Activated CD4-positive, alpha-beta T cell treated with anti-CD3 and anti-CD28 coated beads for 24 hours (primary cell): ENCODE measurements at places on chromosomes 4 and X.

- no peak for DNase-seq
Observed at GRCh38 chr4:126916049-126916625, 716.6 kb upstream of the INTU start.

DNA sequence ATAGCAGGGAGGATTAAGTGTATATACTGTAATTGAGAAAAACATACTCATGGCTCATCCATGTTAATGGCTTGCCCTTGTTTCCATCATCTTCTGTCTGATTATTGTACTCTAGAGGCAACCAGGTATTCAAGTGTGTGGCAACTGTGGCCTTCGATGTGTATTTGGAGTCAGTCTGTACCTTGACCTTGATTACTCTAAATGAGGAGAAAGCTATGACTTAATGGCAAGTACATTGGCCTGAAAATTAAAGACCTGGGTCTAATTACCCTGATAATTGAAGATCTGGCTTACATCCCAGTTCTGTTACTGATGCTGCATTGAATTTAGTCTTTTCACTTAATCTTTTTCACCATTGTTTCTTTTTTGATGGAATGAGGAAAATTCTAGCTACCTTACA is 409.2 kb downstream of the CCSER1 start:
- no peak for DNase-seq

GRCh38 chr4:6198768-6199421 is 1.5 kb downstream of the JAKMIP1 start:
- DNase-seq: no peak

DNA sequence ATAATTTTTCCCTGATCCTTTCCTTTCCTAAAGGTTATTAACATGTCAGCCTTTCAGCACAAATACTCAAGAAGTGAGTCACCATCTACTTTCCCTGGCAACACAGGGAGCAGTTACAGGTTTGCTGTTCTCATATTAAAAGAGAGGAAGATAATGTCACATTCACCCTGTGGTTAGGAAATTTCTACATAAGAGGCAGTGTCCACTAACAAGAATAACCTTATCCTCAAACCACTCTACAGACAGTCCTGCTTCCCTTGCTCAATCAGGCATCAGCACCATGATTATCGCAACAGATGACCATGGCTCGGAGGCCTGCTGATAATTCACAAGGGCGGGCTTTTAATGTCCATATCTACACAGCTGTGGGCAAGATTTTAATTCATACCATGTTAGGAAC is 30.9 kb downstream of the RNF150 start:
- no peak for DNase-seq

DNA sequence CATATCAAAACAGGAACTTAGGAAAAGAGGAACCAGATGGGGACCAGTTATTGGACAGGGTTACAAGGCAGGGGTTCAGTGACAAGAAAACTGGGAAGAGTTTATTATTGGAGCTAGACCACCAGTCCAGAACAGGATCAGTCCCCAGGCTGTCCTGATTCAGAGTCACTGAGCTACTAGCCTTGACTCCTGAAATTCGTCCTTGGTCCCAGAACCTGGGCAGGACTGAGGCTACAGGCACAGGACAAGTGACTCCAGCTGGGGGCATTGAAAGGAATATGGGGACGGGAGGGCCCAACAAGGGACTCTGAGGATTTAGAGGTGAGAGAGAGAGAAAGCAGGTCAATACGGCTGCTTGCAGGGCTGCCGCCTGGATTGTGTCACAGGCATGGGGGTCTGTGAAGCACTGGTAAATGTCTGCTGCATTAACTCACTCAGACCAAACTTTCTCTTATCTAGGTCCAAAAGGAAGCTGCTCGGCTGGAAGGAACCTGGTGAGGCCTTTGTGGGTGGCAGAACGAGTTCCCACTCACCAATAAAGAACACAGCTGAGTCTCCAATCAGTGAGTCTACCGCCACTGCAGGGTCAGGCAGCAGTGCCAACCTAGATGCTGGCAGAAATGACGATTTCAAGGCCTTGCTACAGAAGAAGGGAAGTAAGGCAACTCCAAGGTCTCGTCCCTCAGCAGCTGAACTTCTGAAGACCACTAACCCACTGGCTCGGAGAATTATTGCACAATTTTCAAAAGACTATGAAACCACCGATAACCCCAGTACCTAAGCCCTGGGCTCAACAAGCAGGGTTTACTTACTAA is 11.3 kb upstream of the RTL5 start:
- DNase-seq: no peak

- no peak for DNase-seq
Observed at GRCh38 chr4:168057412-168057811, 34.9 kb upstream of the ANXA10 start.

DNA sequence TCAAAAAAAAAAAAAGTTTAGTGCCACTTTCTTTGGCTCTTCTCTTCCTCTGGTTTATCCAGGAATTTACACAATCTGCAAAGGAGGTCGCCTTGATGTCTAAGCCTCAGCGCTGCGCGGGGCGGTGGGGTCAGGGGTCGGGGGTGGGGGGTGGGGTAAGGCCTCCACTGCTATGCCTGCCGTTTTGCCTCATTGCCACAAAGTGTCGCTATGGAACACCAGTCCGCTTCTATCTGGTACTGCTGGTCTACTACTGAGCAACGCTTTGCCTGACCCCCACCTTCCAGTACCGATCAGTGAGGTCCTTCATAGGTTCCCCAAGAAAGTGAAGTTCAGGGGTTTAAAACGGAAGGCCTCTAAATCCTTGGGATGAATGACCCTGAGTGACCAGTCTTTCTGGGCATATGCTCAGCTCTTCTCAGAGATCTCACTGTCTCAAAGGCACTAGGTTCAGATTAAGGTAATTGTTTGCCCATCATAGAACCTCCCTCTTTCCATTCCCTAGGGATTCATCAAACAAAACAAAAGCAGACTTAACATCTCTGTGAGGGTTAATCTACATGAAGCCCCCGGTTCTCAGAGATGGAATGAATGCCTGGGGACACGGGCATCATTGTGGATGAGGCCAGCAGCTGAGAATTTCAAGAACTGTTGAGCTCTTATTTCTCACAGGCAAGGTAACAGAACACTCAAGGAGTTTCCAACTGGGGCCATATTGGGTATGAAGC is 16.9 kb upstream of the TSR2 start:
- DNase-seq: no peak

GRCh38 chr4:53591372-53591892 is at the start of gene LNX1:
TSS of gene LNX1 (minus strand) at chr4:53591486. CDS start at chr4:53574002, 17,484 bp downstream.
- no peak for DNase-seq

DNA sequence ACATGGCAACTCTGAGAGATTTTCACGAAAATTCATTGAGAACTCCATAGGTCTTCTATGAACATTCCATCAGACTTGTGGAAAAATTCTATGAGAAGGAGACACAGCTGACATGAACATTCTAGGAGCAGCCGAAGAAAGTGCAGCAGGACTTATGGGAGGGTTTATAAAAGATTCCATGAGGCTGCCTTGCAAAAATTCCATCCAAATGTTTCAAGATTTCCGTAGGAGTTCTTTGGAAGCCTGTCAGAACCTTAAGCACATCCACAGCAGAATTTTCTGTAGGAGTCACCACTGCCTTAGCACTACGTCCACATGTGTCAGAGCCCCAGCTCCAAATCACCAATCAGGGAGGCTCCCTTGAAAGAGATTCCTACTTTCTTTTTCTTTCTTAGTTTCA is 67.0 kb upstream of the MSX1 start:
- DNase-seq: no peak

GRCh38 chr4:103105558-103106356 is 6.1 kb upstream of the BDH2 start:
- DNase-seq: no peak

GRCh38 chr4:126800575-126801141 is 832.1 kb upstream of the INTU start:
- no peak for DNase-seq

DNA sequence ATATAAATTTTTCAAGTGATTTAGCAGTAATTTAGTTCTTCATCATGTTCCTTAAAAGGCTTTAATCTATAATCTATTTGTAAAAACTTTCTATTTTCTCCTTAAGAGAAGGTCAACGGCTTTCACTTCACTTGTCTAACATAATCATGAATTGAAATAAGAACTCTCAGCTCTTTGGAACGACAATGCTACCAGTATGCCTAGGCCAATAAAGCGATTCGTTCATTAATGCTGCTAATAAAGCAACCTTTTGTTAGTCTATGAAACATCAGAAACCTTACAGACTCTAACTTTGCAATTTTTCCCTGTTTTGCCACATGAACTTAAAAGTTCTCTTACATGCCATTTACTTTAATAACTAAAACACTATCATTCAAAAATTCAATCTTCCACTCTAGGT is 47.6 kb downstream of the FBXW7 start:
- DNase-seq: no peak

- DNase-seq: no peak
Observed at GRCh38 chr4:85659610-85660218, 184.8 kb downstream of the ARHGAP24 start.

- DNase-seq: no peak
Observed at GRCh38 chr4:59979061-59979460, 1221.1 kb upstream of the ADGRL3 start.

DNA sequence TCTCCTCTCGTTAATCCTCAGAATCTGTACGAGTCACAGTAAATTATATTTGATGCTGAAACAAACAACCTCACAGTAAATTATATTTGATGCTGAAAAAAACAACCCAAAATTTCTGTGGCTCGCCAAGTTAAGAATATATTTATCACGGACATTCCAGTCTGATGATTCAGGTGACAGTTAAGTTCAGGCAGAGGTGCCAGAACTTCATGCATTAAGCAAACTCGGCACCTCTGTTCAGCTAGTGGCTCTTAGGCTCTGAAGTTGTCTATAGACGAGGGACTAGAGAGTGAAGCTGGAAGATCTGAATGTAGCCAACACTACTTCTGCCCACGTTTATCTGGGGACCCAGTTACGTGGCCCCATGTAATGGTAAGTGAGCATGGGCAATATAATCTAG is 132.2 kb upstream of the AGA start:
- DNase-seq: no peak

DNA sequence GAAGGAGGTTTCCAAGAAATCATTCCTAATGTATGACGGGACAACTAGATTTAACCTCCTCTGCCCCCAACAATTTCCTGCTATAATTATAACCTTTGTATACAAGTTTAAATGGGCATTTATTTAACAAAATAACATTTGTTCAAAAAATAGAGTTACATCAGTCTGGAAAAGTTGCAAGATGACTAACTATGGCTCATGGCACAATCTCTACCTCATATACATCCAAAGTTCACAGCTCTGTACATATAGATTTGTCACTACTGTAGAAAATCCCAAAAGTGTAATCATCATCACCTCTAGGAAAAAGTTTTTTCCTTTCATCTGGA is 3.8 kb upstream of the RPS6KA3 start:
- DNase-seq: no peak

DNA sequence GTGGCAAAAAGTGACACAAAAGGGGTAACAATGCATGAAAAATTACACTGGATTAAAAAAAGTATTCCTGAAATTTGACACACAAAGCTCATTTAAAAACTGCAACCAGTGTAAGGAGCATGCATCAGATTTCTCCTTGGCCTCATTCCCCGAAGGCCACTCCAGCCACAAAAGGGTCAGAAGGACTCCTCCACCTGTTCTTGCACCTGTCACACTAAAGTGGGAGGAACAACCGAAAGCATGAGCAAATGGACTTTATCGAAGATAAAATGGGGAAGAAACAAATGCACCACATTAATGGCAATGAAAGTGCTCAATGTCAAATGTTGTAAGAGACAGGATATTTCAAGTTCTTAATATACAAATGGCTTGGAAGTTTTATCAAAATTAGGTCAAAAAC is 88.2 kb downstream of the ADGRA3 start:
- no peak for DNase-seq

- DNase-seq: no peak
Observed at GRCh38 chr4:183876268-183876934, 28.7 kb upstream of the STOX2 start.

- DNase-seq: no peak
Observed at GRCh38 chr4:100016191-100016590, 66.1 kb upstream of the H2AZ1 start.

- DNase-seq: no peak
Observed at GRCh38 chr4:55450566-55450965, 54.8 kb downstream of the TMEM165 start.

DNA sequence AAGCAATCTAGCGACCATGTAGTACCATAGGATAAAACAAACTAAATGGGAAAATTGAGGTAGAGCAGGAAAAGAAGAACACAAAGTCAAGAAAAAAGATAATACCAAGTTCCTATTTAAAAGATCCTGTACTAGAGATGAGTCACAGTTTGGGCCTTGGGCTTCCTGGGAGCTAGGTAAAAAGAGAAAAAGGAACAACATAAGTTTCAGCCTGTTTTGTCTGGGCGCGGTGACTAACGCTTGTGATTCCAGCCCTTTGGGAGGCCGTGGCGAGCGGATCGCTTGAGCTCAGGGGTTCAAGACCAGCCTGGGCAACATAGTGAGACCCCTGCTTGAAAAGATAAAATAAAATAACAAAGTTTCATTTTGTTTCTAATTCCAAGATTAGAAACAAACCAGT is 14.0 kb upstream of the TMEM156 start:
- no peak for DNase-seq

- no peak for DNase-seq
Observed at GRCh38 chrX:40298572-40299479, 201.1 kb upstream of the BCOR start.

GRCh38 chr4:14829795-14830194 is 172.5 kb upstream of the CPEB2 start:
- no peak for DNase-seq

- no peak for DNase-seq
Observed at GRCh38 chr4:2836391-2836859, 7.2 kb upstream of the ADD1 start.

GRCh38 chr4:139508581-139509237 is 47.3 kb downstream of the SETD7 start:
- no peak for DNase-seq

DNA sequence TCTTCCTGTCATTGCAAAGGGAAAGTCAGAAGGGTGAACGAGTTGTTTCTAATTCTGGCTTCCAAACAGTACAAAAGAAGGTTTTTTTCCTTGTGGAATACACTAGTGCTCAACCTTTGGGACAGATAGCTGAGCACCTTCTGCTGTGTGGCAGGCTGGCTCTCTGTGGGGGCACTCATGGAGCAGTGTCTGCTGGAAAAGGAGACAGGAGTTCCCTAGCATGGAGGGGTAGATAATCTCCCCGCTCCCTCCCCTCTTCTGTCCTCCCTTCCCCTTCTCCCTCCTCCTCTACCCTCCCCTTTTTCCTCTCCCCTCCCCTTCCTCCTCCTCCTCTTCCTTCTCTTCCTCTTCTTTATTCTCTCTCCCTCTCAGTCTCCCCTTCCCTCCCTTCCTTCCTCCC is 62.4 kb upstream of the MTM1 start:
- DNase-seq: no peak
